Left ventricle myocardium inferior (tissue), 1 donor: ENCODE measurements at places on chromosomes 5 and 9. TPM values are rescaled to one million over a fixed set of nuclear protein-coding genes. Genes with fewer than 3 reads are reported as not detected.

- H3K27ac ChIP-seq, result no peak overlapping the region
- no peaks in the 10 kb centered on the region for H3K4me1 ChIP-seq
- H3K4me3 ChIP-seq, result no peak overlapping the region
- no peaks in the 10 kb centered on the region for H3K36me3 ChIP-seq
- DNase-seq, result no peak
Observed at GRCh38 chr5:126139773-126140172, 283.4 kb upstream of the GRAMD2B start.

DNA sequence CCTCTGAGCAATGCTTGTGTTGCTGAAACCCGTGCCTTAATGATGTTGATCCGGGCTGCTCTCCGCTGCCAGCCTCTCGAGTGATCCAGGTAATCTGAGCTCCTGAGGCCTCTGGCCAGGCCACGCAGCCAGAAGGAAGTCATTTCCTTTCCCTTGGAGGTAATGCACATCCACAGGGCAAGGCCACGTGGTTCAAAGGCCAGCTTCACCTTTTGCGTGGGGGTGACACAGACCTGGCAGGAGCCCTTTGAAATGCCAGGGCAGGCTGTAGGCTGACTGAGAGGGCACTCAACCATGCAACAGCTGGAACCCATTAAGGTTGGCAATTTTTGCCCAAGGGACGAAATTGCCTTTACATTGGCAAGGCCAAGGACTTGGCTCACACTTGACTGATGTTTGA lies 80.4 kb downstream of the LIX1 start:
- H3K4me1 ChIP-seq, result peaks cover 1% of the 10 kb centered on the region
- no peak overlapping the region for H3K27ac ChIP-seq
- H3K4me3 ChIP-seq, result no peak overlapping the region
- H3K36me3 ChIP-seq, result no peaks in the 10 kb centered on the region
- H3K27me3 ChIP-seq, result no peaks in the 10 kb centered on the region

DNA sequence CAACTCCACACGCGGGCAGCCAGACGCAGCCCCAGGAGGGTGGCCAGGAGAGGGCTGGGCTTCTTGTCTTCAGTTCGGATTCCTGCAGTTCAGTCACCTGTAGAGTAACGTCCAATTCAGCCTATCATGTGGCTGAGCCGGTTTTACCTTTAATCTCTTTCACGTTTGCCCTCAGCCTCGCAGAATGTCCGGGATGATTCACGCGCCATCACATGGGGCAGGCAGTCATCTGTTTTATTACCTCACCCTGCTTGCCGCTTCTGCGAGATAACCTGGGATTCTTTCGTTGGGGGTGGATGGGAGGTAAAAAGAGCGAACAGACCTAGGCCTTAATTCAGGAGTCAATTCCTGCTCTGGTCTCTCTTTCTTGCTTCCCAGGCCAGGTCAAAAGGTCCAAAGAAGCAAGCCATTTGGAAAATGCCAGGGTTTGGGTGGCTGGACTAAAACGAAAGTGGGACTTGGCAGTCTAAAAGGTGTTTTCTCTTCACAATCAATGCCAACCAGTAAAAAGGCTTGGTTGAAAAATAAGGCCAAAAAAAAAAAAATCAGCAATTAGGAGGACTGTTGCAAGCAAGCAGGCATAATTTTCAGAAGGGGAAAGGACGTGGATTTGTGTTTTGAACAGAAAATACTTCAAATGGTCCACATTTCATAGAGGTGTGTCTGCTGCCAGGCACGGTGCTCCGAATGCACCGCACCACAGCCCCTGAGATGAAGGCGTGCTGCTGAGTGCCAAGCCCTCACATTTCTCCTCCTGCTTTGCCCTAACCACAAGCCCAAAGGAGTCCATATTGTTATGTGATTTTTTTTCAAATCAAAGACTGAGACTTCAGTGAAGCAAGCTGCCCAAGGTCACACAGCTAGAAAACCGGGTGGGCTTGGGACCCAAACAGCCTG lies 2.8 kb upstream of the WWC1 start:
- peaks cover 11% of the 10 kb centered on the region for H3K4me1 ChIP-seq
- no peak overlapping the region for H3K27ac ChIP-seq
- H3K27me3 ChIP-seq, result peaks cover 64% of the 10 kb centered on the region
- DNase-seq, result no peak

- H3K27me3 ChIP-seq, result no peaks in the 10 kb centered on the region
- no peak overlapping the region for H3K27ac ChIP-seq
- H3K36me3 ChIP-seq, result peaks cover 50% of the 10 kb centered on the region
- no peak for DNase-seq
Observed at GRCh38 chr9:112694706-112695555, 23.0 kb downstream of the INIP start.

DNA sequence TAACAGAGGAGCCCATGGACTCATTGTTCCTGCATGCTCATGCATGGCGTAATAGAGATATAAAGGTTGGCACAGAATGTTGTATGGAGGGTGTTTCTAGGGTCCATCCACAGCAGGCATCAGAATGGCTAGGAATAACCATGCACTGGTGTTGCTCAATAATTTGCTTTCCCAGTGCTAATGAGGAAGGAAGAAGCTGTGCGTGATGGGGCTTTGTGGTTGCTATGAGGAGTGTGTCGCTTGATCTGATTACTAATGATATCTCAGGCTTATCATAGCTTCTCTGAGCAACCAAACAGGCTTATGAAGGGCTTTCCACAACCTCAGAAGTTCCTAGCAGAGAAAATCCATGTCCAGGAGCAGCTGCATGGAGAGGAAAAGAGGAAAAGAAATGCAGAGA lies 151.3 kb upstream of the TRPC7 start:
- H3K27me3 ChIP-seq, result peaks cover 38% of the 10 kb centered on the region
- no peaks in the 10 kb centered on the region for H3K36me3 ChIP-seq
- no peak for DNase-seq

GRCh38 chr5:59856358-59856757 lies 37.2 kb downstream of the PDE4D start:
- no peak overlapping the region for H3K4me3 ChIP-seq
- H3K27me3 ChIP-seq, result no peaks in the 10 kb centered on the region
- no peaks in the 10 kb centered on the region for H3K36me3 ChIP-seq

- H3K27me3 ChIP-seq, result no peaks in the 10 kb centered on the region
- H3K4me1 ChIP-seq, result peaks cover 53% of the 10 kb centered on the region
- no peak overlapping the region for H3K27ac ChIP-seq
- peak overlapping the region; percentile 80 for H3K4me3 ChIP-seq
Observed at GRCh38 chr5:10442576-10442975, 897 bp downstream of the ROPN1L start.

DNA sequence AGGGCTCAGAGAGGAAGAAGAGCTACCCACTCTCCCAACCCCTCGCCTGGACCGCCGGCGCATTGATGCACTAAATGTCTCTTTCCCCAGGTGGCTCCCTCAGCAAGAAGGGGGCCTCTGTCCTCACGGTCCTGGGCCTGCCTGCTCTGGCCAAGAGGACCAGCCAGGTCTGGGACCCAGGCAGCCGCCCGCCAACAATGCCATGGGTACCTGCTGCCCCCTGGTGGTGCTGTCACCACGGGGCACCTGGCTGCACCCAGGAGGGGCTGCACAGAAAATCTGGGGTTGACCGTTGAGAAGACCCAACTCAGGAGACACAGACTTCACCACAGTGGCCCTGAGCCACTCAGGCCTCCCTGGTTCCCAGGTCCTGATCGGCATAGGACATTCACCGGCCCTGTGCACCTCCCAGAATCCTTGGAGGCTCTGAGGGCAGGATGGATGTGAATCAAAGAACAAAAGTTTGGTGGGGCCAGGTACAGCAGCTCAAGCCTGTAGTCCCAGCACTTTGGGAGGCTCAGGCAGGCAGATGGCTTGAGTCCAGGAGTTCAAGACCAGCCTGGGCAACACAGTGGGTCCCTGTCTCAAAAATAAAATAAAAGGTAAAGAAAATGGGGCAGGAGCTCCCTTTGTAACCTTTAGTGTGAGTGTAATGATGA lies 2.4 kb upstream of the VAV2 start:
- no peak overlapping the region for H3K4me3 ChIP-seq
- peak; percentile 78 for DNase-seq
- peaks cover 15% of the 10 kb centered on the region for H3K27me3 ChIP-seq
- no peak overlapping the region for H3K27ac ChIP-seq
- H3K4me1 ChIP-seq, result peaks cover 35% of the 10 kb centered on the region

- H3K27me3 ChIP-seq, result peaks cover 37% of the 10 kb centered on the region
- no peaks in the 10 kb centered on the region for H3K4me1 ChIP-seq
- H3K36me3 ChIP-seq, result no peaks in the 10 kb centered on the region
- no peak overlapping the region for H3K4me3 ChIP-seq
- no peak for DNase-seq
Observed at GRCh38 chr5:169804861-169805260, 167.8 kb downstream of the DOCK2 start.

DNA sequence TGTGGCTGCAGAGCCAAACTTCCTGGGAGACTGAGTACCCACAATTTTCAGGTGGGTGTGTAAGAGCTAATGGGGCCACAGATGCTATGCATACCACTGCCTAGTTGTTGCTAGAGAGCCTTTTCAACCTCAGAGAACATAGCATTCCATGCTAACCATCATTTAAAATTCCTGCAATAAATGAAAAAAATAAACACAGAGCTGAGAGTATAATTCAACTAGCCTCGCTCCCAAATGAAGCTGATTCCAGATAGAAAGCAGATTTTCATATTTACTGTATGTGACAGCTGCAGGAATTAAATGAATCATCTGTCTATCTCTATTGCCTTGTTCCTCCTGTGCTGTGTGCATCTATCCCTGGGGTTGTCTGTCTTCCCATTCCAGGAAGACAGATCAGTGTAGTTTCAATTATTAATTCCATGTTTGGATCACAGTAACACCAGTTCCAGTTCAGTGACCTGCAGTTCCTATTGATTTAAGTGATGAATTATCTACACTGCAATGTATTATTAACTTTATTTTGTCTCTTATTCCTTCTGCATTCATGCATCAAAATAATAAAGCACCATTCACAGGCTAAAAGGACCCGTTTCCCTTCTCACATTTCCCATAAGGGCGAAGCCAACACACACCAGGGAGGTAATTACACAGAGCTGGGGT lies 324.5 kb downstream of the SLIT3 start:
- H3K4me3 ChIP-seq, result no peak overlapping the region
- H3K36me3 ChIP-seq, result no peaks in the 10 kb centered on the region
- no peak overlapping the region for H3K27ac ChIP-seq
- H3K4me1 ChIP-seq, result peaks cover 9% of the 10 kb centered on the region

DNA sequence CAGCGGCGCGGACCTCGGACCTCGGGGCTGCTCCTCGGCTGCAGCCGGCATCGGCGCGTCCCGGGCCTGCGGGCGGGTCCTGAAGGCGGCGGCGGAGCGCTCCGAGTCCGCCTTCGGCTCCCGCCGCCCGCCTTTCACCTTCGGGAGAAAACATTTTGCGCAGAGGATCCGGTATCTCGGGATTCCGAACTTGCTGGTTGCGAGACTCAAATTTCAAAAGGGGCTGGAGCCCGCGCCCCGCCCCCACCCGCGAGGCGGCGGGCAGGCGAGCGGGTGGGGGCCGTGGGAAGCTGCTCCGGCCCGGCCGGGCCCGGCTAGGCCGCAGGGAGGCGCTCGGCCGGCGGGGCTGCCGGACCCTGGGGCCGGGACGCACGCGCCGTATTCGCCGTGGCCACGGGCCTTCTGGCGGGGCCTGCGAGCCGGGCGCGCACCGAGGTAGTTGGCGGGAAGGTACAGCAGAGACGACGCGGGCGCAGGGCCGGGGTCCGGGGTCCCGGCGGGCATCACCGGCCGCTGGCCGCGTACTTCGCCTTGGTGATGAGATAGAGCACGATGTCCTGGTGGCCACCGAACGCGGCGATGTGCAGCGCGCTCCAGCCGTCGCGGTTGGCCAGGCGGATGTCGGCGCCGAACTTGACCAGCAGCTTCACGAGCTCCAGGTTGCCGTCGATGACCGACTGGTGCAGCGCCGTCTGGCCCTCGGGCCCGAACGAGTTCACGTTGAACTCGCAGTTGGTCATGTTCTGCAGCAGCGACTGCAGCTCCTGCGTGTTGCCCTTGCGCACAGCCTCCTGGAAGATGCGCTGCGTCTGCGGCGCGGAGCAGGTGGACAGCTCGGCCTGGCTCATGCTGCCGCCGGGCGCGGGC lies 757 bp downstream of the NRARP start:
- peaks cover 90% of the 10 kb centered on the region for H3K4me1 ChIP-seq
- H3K36me3 ChIP-seq, result no peaks in the 10 kb centered on the region
- peaks cover 55% of the 10 kb centered on the region for H3K27me3 ChIP-seq
- H3K4me3 ChIP-seq, result peak overlapping the region; percentile 80
- H3K27ac ChIP-seq, result peak overlapping the region; percentile 92

The BARX1 gene
- total RNA-seq, result not detected

The CCL21 gene
- 6.2 TPM for total RNA-seq

The TRPM6 gene
- total RNA-seq, result 0.30 TPM

The NUP188 gene
- total RNA-seq, result 15.9 TPM

The OBP2B gene
- not detected for total RNA-seq

The BRINP1 gene
- total RNA-seq, result 0.66 TPM
